T-helper 2 cell treated with Interferon-gamma antibody and Interleukin-4, amounts not matched to agents 5 μg/mL and 100 μg/mL, for 36 hours (primary cell): ENCODE measurements at places on chromosomes 2 and 18.
A peak's percentile ranks its signal among the peaks of the same experiment; 100 is the strongest.

- peak; percentile 38 for DNase-seq
Measured at GRCh38 chr2:237581751-237582746, 8.5 kb downstream of the RAB17 start.

- no peak for DNase-seq
Measured at GRCh38 chr2:239027391-239028252, 179.7 kb downstream of the TWIST2 start.

DNA sequence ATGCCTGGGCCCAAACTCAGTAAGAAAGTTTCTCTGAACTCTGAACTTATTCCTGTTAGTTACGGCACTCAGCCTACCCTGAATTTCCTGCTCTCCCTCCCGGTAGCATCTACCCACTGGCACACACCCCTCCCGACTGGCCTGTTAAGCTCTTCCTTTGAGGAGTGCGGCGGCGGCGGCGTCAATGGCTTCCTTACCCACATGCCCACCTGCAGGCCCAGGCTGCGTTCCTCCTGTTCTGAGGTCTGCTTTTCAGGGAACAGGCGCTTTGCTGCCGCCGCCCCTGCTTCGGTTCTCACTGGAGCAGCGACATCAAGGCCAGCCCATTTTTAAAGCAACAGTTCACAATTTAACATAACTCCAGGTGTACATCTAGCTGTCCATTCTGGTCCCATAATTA, 432.4 kb downstream of the DCDC2C start:
- no peak for DNase-seq

GRCh38 chr2:46800218-46800617, 115.4 kb downstream of the MCFD2 start:
- DNase-seq, result no peak

- DNase-seq, result no peak
Measured at GRCh38 chr2:220756653-220757052, 815.5 kb downstream of the EPHA4 start.

- no peak for DNase-seq
Measured at GRCh38 chr2:101120124-101120996, 30.8 kb downstream of the TBC1D8 start.

- no peak for DNase-seq
Measured at GRCh38 chr2:12244070-12244469, 472.7 kb upstream of the TRIB2 start.

DNA sequence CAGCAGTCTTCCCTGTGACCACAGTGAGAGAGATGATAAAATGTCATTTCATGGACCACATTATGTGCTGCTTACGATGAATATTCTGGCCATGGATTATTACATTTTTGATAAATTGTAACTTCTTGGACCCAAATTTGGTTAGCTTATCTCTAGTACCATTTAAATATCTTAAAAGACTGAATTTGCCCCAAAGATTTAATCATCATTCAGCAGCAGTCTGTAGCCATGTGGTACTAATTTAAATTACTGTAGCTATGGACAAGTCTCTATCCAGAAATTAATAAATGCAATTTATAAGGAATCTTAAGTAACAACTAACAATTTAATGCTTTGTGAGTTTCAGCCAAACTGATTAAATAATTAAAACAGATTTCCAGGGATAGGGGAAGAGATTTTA, 644.9 kb upstream of the FANCL start:
- DNase-seq, result no peak

- no peak for DNase-seq
Measured at GRCh38 chr2:96584017-96584416, 47.5 kb downstream of the ARID5A start.
